Activated CD4-positive, alpha-beta T cell treated with anti-CD3 and anti-CD28 coated beads for 48 hours (primary cell): ENCODE measurements at places on chromosomes 5 and 9.
A peak's percentile ranks its signal among the peaks of the same experiment; 100 is the strongest.

- no peak for DNase-seq
These were observed 178.7 kb upstream of the FBXL17 start for GRCh38 chr5:108560581-108560980.

DNA sequence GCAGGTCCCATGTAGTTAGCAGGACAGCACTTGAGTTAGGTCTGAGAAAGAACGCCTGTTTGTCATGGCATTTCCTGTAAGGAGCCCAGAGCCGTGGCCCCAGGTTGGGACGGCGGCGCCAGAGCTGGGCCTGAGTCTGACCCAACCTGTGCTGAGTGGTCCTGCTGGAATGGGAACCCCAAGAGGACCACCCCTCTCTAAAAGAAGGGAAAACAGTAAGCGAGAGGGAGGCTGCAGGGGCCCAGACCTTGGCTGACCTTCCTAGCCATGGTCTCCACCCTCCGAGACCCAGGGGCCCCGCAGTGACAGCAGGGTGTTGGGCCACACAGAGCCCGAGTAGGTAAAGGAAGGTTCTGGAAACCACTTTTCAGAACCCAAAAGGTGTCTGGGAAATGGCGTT is 1.8 kb upstream of the LRRC14B start:
- DNase-seq = no peak

GRCh38 chr5:170338933-170339779 is 41.6 kb upstream of the LCP2 start:
- peak; percentile 72 for DNase-seq

- DNase-seq = no peak
These were observed 65.8 kb downstream of the SHB start for GRCh38 chr9:38003230-38003629.

DNA sequence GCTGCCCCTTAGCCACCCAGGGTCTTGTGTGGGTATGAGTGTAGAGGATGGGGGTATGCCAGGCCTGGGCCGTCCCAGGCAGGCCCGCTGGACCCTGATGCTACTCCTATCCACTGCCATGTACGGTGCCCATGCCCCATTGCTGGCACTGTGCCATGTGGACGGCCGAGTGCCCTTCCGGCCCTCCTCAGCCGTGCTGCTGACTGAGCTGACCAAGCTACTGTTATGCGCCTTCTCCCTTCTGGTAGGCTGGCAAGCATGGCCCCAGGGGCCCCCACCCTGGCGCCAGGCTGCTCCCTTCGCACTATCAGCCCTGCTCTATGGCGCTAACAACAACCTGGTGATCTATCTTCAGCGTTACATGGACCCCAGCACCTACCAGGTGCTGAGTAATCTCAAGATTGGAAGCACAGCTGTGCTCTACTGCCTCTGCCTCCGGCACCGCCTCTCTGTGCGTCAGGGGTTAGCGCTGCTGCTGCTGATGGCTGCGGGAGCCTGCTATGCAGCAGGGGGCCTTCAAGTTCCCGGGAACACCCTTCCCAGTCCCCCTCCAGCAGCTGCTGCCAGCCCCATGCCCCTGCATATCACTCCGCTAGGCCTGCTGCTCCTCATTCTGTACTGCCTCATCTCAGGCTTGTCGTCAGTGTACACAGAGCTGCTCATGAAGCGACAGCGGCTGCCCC is 2.6 kb downstream of the SLC35A4 start:
- DNase-seq = no peak
